ENCODE measurements at places on chromosomes 7 and 10.

DNA sequence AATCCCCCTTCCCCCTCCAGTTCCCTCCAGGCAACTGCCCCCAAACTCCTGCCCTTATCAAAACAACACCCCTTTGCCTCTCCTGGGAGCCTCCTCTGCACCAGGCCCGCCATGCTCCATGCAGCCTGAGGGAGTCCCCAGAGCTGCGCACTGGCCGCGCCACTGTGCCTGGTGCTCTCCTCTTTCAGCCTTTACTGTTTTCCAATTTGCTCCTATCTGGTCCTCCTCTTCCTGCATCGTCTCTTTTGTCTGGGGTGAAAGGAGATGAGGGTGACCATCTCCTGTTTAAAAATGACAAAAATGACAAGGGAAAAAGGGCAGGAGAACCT is 165.8 kb upstream of the ADCY1 start:
- DNase-seq = no peak

- DNase-seq = no peak
Observed at GRCh38 chr7:492714-493065, 27.0 kb downstream of the PDGFA start.

- no peak for DNase-seq
Observed at GRCh38 chr7:93707249-93707648, 132.7 kb upstream of the CALCR start.

DNA sequence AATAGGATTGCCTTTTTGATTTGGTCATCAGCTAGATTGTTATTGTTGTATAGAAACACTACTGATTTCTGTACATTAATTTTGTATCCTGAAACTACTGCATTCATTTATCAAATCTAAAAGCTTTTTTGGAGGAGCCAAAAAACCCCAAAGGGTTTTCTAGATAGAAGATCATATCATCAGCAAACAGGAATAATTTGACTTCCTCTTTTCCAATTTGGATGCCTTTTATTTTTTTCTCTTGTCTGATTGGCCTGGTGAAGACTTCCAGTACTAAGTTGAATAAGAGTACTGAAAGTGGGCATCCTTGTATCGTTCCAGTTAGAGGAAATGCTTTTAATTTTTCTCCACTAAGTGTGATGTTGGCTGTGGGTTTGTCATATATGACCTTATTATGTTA is 10.6 kb upstream of the ENTPD7 start:
- no peak for DNase-seq

GRCh38 chr7:45573204-45573603 is 964 bp upstream of the ADCY1 start:
- no peak for DNase-seq

GRCh38 chr7:46454816-46455215 is 533.7 kb upstream of the IGFBP3 start:
- no peak for DNase-seq

DNA sequence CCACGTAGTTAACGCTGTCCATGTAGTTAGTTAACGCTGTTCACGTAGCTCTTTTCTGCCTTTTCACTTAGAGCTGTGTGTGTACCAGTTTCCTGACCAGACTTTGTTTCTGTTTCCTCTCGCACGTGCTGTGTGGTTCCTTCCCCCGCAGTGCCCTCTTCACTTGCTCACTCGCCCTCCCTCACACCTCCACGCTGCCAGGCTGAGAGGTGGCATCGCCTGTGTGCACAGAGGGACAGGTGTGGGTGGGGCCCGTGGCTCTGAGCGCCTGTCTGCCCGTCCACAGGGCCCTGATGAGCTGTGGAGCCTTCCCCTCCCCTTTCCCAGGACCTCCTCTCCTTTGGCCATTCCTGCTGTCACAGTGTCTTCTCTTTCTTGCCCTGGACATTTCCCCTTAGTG is 30.6 kb downstream of the WDR37 start:
- no peak for DNase-seq
